ENCODE measurements at places on chromosomes 12 and 14.

- DNase-seq, result no peak
Measured at GRCh38 chr14:68822132-68822651, 29.3 kb upstream of the ZFP36L1 start.

GRCh38 chr14:27222671-27223070, 624.8 kb upstream of the NOVA1 start:
- DNase-seq, result no peak

- DNase-seq, result peak; percentile 99
Measured at GRCh38 chr12:6430124-6430989, 14.4 kb upstream of the CD27 start.

DNA sequence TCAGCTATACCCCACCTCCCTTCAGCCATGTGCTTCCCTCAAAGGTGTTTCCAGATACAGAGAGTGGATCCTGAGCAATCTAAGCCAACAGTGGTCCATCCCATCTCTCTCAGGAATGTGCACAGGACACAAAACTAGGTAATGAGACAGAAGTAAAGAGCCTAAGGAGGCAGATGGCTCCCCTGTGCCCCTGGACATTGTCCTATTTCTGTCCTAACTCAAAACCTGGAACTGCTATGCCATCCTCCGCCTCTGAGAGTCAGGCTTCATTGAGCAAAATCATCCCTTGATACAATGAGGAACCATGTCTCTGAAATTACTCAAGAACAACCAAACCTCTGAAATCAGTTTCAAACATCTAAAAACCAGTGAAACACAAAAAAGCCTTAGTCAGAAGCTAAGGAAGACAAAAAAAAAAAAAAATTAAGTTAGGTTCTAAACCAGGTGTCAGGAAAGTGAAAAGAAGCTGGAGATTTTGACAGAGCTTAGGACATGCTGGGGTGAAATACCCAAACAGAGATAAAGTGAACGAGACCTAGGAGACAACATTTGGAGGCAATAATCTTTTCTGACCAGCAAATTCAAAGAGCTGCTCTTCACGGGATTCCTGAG, 200.3 kb upstream of the PLEKHG7 start:
- peak; percentile 8 for DNase-seq

- no peak for DNase-seq
Measured at GRCh38 chr12:67449591-67450052, 180.5 kb downstream of the CAND1 start.

DNA sequence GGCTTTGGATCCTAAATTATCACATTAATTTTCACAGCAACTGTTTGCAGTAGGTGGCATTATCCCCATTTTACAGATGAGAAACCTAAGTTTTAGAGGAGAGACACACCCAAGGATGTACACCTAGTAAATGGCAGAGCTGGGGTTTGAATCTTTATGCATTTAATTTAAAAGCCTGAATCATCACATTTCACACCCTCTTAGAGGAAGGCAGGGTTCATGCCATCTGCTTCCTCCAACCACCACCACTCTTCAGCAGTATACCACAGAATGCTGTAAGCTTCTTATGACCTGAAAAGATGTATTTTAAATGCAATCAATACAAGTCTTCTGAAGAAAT, 90.3 kb downstream of the CRADD start:
- no peak for DNase-seq

- DNase-seq, result peak; percentile 56
Measured at GRCh38 chr12:117850048-117850447, 118.7 kb downstream of the KSR2 start.

Data from cardiac fibroblast (primary cell).